ENCODE measurements at places on chromosomes 7 and 10. TPM values are rescaled to one million over a fixed set of nuclear protein-coding genes. Genes with fewer than 3 reads are reported as not detected.

MRLN gene
- total RNA-seq, result 0.98 TPM

TRIM50 gene
- total RNA-seq, result not detected

DNA sequence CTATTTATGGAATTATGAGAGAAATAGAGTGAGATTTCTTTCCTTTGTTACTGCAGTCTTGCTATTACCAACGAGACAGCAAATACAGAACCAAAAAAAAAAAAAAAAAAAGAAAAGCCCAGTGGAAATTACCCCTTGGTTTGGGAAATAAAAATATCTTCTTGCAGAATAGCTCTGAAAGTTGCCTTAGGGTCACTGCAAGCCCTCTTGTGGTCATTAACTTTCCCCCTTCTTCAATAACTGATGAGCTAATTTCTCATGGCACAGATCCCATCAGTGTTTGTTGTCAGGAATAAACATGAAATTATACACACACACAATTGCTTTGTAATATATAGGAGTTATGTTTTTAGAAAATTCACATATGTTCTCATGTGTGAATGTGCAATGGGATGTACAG lies 111.0 kb upstream of the FEZF1 start:
- no peak for DNase-seq
- H3K27me3 ChIP-seq, result no peaks in the 10 kb centered on the region
- no peaks in the 10 kb centered on the region for H3K4me1 ChIP-seq
- no peak overlapping the region for H3K4me3 ChIP-seq

- no peaks in the 10 kb centered on the region for H3K27me3 ChIP-seq
- no peaks in the 10 kb centered on the region for H3K4me1 ChIP-seq
- DNase-seq, result no peak
- H3K4me3 ChIP-seq, result no peak overlapping the region
- peak overlapping the region; percentile 47 for H3K27ac ChIP-seq
These were observed 213.4 kb downstream of the MAD1L1 start for GRCh38 chr7:2019461-2019710.

DNA sequence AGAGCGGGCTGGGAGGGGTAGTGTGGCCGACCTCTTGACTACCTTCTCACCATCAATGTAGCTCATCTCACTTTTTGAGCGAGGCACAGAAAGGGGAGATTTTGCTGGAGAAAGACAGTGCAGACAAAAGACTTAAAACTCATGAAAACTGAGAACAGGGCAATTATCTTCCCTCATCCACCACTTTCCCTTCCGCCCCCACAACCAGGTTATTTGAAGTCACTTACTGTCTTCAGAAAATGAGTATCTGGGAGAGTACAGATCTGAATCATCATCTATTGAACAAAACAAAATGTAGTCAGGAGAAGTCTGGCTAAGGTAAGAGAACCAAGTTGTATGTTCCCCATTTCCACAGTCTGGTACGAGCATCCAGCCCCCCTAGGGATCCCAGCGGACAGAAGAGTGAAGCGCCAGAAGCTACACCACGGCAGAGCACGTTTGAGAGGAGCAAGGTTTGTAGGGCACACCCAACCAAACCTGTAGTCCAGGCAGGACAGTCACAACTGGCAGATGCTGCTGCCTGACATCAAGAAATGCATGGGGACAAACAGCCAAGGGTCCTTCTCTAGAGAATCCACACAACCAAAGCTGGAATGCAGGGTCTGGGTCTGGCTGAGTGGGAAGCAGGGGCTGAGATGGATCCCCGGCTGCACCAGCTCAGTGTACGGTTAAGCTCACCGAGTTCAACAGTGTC lies 93.4 kb upstream of the PDLIM1 start:
- H3K4me3 ChIP-seq, result no peak overlapping the region
- no peaks in the 10 kb centered on the region for H3K27me3 ChIP-seq
- no peak for DNase-seq
- no peak overlapping the region for H3K27ac ChIP-seq
- no peaks in the 10 kb centered on the region for H3K4me1 ChIP-seq

RTKN2 gene
- total RNA-seq, result 36.2 TPM

- H3K27me3 ChIP-seq, result no peaks in the 10 kb centered on the region
- H3K4me3 ChIP-seq, result no peak overlapping the region
- H3K27ac ChIP-seq, result no peak overlapping the region
- H3K4me1 ChIP-seq, result no peaks in the 10 kb centered on the region
- DNase-seq, result no peak
These were observed 103.6 kb upstream of the PDSS1 start for GRCh38 chr10:26593896-26594295.

GRCh38 chr10:61902445-61903220 lies 1.1 kb downstream of the ARID5B start:
- H3K36me3 ChIP-seq, result peaks cover 6% of the 10 kb centered on the region
- H3K4me1 ChIP-seq, result peaks cover 57% of the 10 kb centered on the region
- DNase-seq, result peak; percentile 86
- peak overlapping the region; percentile 97 for H3K4me3 ChIP-seq

- no peaks in the 10 kb centered on the region for H3K36me3 ChIP-seq
- DNase-seq, result no peak
- H3K4me1 ChIP-seq, result peaks cover 6% of the 10 kb centered on the region
- no peak overlapping the region for H3K4me3 ChIP-seq
These were observed 174.7 kb downstream of the GNAI1 start for GRCh38 chr7:80309377-80309776.

- no peaks in the 10 kb centered on the region for H3K27me3 ChIP-seq
- DNase-seq, result no peak
- no peak overlapping the region for H3K27ac ChIP-seq
- no peaks in the 10 kb centered on the region for H3K36me3 ChIP-seq
- no peaks in the 10 kb centered on the region for H3K4me1 ChIP-seq
- H3K4me3 ChIP-seq, result no peak overlapping the region
These were observed 93.5 kb downstream of the PCGF5 start for GRCh38 chr10:91313796-91314485.

GRCh38 chr7:141418066-141418465 lies 133.1 kb upstream of the AGK start:
- H3K36me3 ChIP-seq, result no peaks in the 10 kb centered on the region
- no peak for DNase-seq

UPK3BL2 gene
- total RNA-seq, result 9.3 TPM

DNA sequence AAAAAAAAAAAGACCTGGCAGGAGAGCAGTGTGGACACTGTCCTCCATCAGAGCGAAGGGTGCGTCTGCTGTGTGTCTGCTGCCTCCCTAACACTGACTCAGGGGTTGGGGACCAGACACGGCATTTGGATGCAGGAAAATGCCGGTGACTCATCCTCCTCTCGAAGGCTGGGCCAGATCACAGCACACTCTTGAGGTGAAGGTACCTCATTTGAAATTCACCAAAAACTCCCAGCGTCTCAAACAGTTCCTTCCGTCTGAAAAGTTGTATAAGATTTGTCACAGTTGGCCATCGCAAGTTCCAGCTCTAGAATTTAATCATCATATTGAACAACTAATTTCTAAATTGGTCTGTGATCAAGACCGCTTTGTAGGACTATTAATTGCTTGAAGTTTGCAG lies 118.1 kb upstream of the LYZL2 start:
- H3K27ac ChIP-seq, result no peak overlapping the region
- H3K27me3 ChIP-seq, result peaks cover 1% of the 10 kb centered on the region
- H3K4me1 ChIP-seq, result no peaks in the 10 kb centered on the region
- no peaks in the 10 kb centered on the region for H3K36me3 ChIP-seq
- DNase-seq, result no peak

MEOX2 gene
- total RNA-seq, result not detected

DNA sequence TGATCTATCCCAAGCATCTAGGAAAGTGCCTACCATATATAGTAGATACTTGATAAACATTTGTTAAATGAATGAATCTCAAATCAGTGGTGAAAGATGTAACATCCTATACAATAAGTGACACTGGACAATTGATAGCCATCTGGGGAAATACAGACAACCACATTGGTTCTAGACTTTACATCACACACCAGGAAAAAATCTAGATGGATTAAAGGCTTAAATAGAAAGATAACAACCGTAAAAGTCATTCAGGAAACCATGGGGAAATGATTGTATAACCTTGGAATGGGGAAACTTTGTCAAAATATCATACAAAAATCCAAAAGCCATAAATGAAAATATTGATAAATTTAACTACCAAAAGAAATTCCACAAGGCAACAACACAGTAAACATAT lies 7.0 kb upstream of the GARIN1A start:
- no peaks in the 10 kb centered on the region for H3K27me3 ChIP-seq
- H3K27ac ChIP-seq, result no peak overlapping the region
- no peaks in the 10 kb centered on the region for H3K4me1 ChIP-seq

DNA sequence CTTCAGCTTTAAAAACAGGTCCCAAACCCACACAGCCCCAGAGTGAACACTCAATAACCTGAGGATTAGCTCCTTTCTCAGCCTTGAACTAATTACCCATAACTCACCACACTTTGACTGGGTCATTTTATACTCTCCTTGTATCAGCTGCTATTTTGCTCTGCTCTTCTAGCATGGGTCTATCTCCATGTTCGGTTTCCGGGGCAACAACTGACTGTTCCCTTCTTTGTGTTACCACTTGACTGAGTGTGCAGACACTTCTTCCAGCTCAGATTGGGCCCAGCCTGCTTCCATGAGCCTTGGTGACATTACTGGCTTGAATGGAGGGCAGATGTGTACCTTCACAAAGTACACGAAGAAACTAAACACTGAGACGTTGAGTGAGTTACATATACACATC lies 31.5 kb upstream of the PRPS1L1 start:
- H3K36me3 ChIP-seq, result no peaks in the 10 kb centered on the region
- H3K4me1 ChIP-seq, result no peaks in the 10 kb centered on the region
- no peaks in the 10 kb centered on the region for H3K27me3 ChIP-seq
- no peak for DNase-seq
- no peak overlapping the region for H3K27ac ChIP-seq

GRCh38 chr7:35697414-35698175 lies 2.7 kb upstream of the HERPUD2 start:
- no peaks in the 10 kb centered on the region for H3K36me3 ChIP-seq
- peak; percentile 33 for DNase-seq
- no peaks in the 10 kb centered on the region for H3K27me3 ChIP-seq
- peaks cover 41% of the 10 kb centered on the region for H3K4me1 ChIP-seq
- H3K27ac ChIP-seq, result peak overlapping the region; percentile 63
